Frontal cortex (tissue), 4 donors: ENCODE measurements at places on chromosomes 7 and 10.

DNA sequence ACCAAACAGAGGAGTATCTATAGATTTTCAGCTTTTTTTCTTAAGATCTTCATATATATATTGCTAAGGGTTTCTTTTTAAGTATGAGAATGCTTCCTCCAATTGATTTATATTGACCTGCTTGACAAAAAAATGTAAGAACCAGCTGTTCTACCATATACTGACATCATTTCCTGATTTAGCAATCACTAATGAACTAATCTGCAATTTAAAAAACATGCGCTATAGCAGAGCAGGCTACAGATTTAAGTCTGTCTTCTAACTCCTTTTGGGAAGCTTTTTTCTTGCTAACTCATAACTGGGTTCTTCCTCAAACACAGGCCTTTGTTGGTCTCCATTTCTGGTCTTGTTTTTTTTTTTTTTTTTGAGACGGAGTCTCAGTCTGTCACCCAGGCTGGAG lies 33.2 kb downstream of the ABCC2 start:
- DNase-seq: no peak

DNA sequence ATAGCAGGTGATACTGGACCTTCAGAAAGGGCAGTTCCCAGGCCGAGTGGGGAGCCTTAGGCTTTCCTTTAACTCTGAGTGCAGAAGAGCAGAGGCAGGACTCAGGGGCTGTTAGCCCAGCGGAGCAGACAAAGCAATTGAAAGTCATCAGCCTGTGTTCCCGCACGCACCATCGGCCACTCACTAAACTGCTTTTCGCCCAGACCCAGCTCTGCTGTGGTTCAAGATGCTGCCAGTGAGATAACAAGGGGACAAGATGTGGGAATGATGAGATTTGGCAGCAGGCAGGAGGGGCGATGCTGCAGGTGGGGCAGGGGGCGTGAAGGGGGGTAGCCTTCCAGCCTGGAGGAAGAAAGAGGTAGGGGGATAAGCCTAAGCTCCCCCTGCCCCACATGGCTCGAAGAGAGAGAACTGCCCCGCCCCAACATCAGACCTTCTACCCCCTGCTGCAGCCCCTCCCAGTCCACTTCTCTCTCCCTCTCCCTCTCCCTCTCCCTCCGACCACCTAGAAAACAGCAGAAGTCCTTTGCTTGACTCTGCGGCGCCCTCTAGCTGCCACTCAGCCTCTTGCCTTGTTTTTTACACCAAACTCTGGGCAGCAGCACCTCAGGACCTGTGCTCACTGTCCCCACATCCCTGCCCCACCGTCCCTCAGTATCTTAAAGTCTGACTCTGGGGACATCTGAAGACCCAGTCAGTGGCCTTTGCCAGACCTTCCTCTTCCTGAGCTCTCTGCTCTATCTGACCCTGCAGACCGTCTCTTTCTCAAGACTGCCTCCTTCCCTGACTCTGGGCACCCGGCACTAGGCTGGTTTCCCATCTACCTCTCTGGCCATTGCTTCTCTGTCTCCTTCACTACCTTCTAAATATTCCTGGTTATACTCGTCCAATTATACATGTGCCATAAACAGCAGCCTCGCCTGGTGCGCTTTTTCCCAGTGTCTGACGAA lies 110.5 kb downstream of the C10orf105 start:
- peak; percentile 61 for DNase-seq

- no peak for DNase-seq
These were observed 187.6 kb upstream of the NEBL start for GRCh38 chr10:21084700-21085099.

DNA sequence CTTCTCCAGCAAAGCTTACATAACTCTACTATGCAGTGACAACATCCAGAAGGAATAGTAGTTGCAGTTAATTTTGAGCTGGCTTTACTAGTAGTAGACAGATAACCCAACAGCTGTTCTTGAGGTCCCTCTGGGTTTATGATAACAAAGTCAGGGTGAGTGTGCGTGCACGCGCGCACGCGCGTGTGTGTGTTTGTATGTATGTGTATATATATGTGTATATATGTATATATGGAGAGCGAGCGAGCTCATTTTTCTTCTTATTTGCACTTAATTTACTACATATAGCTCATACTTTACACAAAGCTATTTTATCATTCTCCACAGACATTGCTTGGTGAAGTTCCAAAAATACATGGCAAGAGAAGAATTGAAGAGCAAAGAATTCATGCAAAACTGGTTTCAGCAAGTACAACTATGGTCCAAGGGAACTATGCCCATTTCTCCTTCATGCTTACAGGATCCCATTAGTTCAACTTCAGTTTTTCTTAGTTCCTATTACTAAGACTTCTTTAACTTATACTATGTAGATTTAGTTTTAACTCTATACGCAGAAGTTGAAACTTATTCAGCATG lies 105.9 kb upstream of the TMEM168 start:
- DNase-seq: no peak

- no peak for DNase-seq
These were observed 49.6 kb downstream of the ARID5B start for GRCh38 chr10:61951144-61951483.

DNA sequence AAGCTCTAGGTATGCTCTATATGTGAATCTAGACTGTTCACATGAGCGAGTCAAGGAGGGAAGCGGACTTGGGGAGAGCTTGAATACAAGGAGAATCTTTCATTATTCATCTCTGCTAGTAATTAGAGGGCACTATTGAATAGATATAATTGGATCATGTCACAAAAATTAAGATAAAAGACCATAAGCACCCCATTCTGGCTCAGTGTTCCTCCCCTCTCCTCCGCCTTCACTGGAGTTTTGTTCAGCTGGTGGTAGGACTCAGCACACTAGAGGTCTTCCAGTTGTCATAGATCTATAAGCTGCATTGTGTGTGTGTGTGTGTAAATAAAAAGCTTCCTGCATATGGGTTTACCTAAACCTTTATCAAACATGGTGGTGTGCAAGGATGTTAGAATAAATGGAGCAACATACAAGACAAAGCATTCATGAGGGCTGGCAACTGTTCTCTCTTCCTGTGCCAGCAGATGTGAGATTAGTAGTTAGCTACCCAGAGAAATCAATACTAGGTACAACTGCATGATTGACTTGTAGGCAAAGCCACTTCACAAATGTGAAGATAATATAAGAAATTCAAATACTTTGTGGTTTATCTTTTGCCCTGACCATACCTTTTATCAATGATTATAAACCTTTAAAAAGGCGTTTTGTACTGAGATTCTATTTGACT lies 142.6 kb downstream of the CREB5 start:
- no peak for DNase-seq

- DNase-seq: no peak
These were observed 275.3 kb downstream of the HDAC9 start for GRCh38 chr7:18770822-18771221.

- DNase-seq: no peak
These were observed 7.2 kb upstream of the NRP1 start for GRCh38 chr10:33341637-33342036.

- no peak for DNase-seq
These were observed 35.7 kb downstream of the WIPI2 start for GRCh38 chr7:5225616-5226290.

GRCh38 chr7:30874656-30875302 lies 36.9 kb upstream of the AQP1 start:
- DNase-seq: no peak

DNA sequence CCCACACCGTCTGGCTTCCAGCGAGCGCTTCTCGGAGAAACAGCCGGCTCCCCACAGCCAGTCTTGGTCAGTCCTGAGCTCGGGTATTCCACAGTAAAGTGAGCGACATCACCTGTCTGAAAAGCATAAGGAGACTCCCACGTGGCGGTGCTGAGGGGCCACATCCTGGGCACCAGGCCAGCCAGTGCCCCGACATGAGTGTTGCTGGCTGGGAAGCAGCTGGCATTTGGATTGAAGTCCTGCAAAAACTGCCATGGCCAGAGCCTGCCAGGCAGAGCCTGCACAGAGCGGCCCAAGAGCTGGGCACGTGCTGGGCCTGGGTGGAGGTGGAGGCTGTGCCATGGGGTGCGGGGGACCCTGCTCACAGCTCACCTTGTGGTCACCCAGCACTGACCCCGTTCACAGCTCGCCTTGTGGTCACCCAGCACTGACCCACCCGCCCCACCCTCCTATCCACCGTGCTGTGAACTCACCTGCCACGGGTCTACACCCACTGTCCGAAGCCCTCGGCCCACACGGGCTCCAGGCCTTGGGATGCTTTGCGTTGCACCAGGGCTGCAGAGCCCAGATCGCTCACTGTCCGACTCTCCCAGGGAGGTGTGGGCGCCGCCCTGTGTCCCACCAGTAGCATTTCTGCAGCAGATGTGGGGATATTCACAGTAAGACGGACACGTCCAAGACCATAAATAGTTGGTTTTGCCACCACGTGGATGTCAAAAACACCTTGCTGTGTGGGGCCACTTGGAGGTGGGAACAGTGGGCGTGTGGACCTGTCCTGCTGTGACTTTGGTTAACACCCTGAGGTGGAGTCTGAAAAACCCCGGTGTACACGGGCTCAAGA lies 48.8 kb downstream of the PITRM1 start:
- no peak for DNase-seq
